ENCODE measurements at places on chromosomes 4 and X.

- no peak for DNase-seq
Observed at GRCh38 chr4:19831644-19832285, 419.9 kb upstream of the SLIT2 start.

GRCh38 chr4:138420471-138420870 is 178.3 kb upstream of the SLC7A11 start:
- DNase-seq = no peak

GRCh38 chrX:112669824-112670223 is 9.9 kb downstream of the LHFPL1 start:
- no peak for DNase-seq

GRCh38 chrX:119004920-119005524 is 30.6 kb downstream of the LONRF3 start:
- DNase-seq = peak; percentile 40

DNA sequence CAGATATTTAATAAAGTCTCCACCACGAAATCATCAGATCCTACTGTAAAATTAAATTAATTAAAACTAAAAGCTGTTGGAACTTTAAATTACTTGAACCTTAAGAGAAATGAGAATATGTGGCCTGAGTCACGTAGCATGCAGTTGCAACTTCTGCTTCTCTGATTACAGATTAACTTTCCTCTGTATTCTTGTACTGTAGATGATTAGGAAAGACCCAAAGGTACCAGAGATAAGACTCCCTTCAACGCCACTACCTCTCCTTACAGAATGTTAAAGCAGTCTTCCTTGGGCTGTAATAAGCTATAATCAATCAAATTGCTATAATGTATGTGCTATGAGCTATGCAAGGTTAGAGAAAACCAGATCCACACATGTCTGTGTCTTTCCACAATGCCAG is 47.9 kb downstream of the FAM13A start:
- no peak for DNase-seq

- no peak for DNase-seq
Observed at GRCh38 chr4:94411296-94411695, 40.4 kb upstream of the PDLIM5 start.

DNA sequence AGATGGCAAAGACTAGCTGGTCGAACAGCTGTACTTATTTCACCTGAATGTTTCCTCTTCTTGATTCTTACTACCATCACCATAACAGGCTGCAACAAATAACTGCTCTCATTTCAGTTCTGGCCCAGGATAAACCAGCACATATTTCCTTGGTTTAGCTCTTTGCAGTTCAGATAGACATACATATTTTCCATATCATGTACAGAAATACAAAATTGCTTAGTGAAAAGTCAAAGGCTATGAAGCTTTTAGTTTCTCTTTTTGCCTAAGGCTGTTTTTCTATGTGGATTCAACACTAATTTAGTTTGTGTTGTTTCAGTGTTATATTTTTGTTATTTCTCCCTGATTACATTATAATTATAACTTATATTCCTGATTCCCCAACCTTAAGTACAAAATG is 103.6 kb upstream of the BMP3 start:
- DNase-seq = no peak

- no peak for DNase-seq
Observed at GRCh38 chrX:115311139-115311538, 21.6 kb downstream of the LUZP4 start.

DNA sequence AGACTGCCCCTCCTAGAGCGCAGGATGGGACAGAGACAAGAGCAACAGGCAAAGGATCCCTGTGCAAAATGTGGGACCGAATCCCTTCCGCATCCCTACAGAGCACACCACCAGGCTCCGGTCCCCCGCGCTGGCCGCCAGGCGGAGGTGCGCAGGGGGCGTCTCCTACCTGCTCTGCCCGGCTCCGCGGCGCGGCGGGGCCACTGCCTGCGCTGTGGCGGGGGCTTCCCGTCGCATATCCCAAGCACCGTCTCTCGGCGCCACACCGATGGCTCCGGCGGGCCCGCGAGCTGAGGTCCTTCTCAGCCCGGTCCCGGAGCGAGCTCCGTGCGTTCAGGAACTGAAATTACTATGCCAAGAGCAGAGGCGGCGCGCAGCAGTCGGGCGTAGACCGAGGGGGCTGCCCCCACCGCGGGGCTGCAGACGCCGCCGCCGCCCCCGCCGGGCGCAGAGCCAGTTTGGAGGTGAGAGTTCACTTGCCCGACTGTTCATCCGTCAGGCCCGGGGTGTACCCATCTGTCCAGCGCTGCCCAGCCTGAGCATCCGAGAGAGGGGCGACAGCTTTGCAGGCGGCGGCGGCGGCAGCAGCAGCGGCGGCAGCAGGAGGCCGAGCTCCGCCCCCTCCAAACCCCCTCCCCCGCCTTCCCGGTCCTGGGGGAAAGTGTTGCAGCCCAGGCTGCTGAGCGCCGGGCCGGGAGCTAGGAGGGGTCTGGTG is at the start of gene GPRIN3:
GPRIN3 (minus strand) TSS at position 355 of the 715 bp plus-strand sequence. CDS start 57,690 bp downstream, outside the sequence.
- no peak for DNase-seq

DNA sequence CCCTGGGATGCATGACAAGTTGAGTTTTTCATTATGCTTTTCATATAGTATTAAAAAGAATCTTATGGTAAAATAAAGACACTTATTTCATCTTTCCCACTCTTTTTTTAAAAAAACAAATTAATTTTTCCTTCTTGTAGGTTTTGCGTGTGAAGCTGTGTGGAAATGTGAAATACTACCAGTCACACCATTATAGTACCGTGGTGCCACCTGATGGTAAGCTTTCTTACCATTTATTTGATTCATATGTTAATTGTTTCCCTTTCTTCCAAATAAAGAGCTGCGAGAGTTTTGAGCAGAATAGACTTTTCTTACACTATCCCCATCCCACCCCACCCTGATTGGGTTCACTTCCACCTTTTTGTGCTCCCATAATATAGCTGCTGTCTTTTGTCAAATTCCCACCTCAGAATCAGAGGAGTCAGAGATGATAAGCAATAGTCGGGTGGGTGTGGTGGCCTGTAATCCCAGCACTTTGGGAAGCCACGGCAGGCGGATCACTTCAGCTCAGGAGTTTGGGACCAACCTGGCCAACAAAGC is 44.3 kb downstream of the CASP6 start:
- DNase-seq = peak; percentile 18

DNA sequence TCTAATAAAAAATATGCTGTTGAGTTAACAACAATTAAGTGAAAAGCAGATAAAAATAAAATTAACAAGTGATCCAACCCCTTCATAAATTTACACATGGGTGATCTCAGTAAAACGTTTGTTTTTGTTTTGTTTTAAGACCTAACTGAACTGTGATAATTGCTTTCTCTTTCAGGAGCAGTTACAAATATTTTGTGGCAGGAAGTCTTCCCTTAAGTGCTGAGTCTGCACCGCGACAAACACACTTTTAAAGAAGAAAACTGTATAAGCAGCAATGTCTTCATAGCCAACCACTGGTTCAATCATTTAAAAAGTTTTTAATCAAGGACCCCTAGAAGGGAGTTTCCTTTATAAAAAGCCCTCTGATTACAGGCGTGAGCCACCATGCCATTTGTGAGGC is 53.7 kb upstream of the NFKB1 start:
- no peak for DNase-seq

DNA sequence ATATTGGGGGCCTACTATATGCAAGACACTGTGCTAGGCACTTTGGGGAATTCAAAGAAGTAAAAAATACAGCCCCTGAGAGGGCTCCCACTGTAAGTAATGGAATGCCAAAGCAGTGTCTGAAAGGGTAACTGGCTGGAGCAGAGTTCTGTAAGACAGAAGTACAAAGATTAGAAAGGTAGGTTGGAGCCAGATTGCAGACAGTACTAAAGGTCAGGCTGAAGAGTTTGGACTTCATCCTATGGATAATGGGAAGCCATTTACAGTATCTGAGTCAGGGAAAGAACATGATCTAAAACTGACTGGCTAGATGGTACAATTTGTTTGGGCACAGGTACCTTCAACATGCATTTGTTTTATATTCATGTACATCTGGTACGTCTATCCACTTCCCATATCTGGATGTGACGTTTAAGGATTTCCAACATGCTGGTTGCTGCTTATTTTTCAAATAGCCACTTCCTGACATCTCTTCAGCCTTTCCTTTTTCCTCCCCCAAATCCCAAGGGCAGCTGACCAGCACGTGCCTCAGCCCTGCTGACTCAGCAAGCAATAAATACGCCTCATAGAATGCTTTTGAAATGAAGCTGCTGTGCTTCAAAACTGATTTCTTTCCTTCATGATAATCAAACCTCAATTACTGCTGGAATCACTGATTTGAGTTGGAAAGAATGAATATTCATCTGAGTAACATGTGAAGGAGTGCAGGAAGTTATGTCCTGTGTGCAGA is 9.5 kb downstream of the ENOX2 start:
- no peak for DNase-seq

DNA sequence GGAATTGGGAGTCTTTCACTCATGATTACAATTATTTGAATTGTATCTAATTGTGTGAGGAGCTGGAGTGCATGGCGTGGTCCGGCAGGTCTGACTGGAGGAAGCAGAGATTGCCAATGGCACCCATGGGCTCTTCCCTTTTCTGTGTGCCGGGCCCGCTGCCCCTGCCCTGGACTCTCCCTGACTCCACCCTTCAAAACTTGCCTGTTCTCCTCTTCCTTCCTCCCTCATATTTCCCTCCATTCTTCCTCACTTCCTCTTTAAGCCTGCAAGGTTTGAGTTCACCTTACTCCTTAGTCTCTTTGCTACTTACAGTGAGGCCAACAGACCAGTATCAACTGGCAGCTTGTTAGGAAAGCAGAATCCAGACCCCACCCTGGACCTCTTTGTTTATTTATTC is 6.5 kb upstream of the STBD1 start:
- DNase-seq = no peak

DNA sequence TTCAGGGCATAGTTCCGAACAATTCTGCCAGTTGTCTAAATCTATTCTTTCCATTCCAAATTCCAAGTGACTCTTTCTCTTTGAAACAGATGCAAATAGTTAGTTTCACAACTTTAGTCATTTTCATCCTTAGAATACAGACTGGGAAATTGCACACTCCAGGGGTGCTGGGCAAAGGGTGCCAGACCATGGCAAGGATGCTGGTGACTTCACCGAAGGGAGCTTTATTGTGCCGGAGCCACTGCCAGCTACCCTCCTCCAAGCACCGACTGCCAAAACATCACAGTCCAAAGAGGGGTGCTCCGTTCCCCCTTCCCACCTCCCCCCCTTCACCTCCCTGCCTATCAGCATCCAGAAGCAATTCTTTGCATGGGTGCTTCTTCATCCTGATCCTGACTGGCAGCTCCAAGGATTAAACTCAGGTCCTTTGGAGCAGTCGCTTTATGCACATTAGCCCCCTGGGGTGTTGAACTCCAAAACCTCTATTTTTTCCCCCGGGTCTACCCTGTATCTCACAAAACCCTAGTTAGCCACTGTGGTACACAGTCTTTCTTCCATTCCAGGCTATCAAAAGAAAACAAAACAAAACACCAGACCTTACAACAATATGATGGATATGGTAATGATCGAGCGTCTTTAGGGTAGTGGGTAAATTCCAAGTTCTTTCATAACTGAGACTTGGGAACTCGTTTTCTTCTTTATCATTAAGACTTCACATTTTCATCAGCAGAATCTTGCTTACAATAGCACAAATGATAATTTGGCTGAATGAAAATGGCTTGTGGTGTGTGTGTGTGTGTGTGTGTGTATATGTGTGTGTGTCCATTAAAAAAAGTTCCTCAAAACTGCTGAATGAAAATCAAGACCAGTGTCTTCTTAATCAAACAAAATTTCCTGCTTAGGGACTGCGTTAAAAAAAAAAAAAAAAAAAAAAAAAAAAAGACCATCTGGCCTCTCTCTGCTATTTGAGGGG is 28.7 kb downstream of the MID1 start:
- no peak for DNase-seq

DNA sequence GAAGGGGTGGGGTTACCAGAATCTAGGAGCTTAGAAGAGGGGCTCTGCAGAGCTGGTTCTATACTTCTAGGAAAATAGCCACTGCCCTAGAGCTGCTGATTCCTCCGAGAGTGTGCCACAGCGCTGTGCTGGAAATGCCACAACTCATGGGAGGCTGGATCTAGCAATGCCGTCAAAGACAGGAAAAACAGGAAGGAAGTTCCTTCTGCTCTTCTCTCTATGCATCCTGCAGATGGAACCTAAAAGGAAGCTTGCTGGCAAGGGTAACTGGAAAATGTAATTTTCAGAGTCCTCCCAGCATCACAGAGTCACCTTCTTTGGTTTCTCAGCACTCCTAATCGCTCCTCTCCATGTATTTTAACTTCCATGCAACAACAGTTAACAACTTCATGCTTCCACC is 121.2 kb upstream of the TLL1 start:
- DNase-seq = no peak

- no peak for DNase-seq
Observed at GRCh38 chr4:3291969-3292570, 751 bp upstream of the RGS12 start.

- no peak for DNase-seq
Observed at GRCh38 chr4:37232315-37232714, 12.2 kb upstream of the NWD2 start.

DNA sequence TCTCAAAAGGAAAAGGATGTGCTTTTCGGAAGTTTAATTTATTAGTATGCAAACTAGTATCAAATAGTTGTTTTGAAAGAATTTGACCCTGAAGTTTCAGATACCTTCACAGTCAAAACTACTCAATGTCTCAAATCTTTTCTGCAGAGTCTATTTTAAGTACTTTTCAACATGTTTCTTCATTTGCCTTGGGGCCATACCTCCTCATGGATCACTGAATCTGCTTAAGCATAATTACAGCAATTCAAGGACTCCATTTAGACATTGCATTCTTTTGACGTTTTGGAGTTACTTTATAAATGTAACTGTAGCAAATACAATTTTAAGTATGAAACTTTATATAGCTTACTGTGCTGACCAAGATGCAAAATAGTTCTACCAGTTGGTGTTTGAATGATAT is 25.5 kb downstream of the PALLD start:
- no peak for DNase-seq

DNA sequence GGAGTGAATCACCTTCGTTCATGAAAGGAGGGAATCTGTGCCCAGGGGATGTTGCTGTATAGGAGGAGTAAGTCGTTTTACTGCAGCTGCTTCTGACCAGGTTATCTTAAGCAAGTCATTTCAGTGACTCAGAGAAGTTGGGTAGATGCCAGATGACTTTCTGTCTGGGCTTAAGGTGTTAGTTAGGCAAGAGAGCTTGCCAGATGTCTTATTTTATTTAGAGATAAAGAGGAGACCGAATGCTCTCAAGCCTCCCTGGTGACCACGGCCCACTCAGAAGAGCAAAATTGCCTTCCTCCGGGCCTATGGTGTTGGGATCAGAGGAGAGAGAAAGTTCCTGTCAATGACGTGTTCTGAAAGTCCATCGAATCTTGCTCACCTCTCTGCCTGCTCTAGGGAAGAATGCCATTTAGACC is 16.3 kb upstream of the ZNF827 start:
- peak; percentile 36 for DNase-seq

- no peak for DNase-seq
Observed at GRCh38 chr4:134812611-134813010, 611.0 kb upstream of the PABPC4L start.
